ENCODE measurements at places on chromosomes 7 and 10.

GRCh38 chr7:51376420-51377092, 59.9 kb upstream of the COBL start:
- no peak for DNase-seq

- no peak for DNase-seq
Measured at GRCh38 chr10:103855852-103856796, 748 bp upstream of the SH3PXD2A start.

DNA sequence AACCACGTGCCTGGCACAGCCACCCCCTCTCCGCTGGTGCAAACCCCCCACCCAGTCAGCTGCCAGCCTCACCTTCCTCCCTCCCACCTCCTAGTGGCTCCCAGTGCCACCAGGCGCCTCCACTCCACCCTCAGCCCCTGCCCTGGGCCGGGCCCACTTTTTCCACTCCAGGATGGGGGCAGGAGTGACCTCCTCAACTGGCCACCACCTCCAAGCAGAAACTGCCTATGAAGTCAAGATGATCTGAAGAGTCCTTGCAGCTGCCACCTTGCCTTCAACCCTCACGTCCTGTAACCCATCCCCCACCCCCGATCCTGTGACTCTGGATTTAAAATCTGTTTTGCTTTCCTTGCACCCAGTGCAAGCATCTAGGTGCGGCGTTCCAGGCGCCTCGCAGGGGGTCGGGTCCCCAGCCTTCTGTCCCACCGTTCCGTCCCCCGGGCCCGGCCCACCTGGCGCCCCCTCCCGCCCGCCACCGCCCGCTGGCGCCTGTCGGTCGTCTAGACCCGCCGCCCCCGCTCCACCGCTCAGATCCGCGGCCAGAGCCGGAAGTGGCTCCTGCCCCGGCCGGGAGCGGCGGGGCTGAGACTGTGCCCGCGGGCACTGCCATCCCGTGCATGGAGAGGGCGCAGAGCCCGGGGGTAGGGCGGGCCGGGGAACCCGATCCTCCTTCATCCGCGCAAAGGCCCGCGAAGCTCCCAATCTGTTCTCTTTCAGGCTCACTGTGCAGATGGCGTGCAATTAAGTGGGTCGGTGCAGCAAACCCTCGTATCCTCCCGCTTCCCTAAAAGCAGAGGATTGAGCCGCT, 51.2 kb upstream of the GTF2I start:
- no peak for DNase-seq

DNA sequence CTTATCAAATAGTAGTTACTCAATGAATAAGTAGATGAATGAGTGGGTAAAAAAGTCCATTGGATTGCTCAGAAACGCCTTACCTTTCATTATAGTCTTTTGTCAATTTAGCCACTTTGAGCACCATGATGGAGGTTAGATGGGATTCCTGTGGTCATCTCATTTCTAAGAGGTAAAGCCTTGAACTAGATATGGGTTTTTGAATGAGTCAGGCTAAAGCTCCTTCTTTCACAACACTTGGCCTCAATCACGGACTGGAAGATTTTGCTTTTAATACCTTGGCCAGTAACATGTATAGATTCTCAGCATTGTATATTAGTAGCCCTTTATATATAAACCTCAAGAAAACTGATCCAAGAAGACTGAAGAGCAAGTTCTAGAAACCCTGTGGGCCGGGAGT, 99.7 kb upstream of the CCDC6 start:
- DNase-seq = no peak

GRCh38 chr7:16344927-16345326, 76.4 kb downstream of the CRPPA start:
- no peak for DNase-seq

DNA sequence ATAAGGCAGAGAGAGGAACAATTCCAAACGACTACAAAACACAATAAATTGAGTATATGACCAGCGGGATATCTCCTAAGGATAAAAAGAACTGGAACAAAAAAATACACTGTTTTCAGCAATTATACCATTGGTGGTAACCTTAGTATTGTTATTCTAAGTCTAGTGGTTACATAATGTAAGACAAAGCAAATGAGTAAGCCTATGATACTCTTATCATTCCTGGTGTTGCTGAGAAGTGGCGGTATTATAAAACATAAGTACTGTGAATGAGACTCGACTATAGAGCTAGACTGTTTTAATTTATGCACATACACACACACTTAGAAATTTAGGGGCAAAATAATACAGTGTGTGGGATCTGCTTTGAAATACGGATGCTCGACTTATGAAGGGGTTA, 107.7 kb downstream of the NRBF2 start:
- no peak for DNase-seq

- DNase-seq = no peak
Measured at GRCh38 chr10:48842231-48842630, 97.4 kb downstream of the LRRC18 start.

DNA sequence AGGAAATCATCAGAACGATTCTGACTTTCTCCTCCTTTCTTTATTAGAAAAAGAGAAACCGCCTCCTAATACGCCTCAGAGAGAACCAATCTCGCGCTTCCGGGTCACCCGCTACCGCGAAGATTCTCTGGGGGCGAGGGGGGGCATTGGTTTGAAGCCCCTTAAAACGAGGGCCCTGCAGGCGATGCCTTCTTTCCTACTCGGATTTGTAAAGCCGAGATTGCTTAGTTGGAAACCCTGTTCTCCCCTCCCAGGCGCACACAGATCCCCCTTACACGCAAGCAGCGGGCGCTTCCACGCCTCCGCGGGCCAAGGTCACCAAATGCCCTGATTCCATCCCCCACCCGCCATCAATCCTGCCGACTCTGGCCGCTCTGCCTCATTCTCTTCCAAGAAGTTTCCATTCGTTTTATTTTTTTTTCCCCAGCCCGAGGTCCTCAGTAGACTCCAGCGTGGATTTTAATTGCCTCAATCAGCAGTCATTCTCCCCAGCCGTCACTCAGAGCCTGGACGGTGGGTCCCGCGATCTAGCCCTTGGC, 1.1 kb upstream of the GAD2 start:
- DNase-seq = no peak

GRCh38 chr10:102773986-102774385, 30.2 kb downstream of the WBP1L start:
- DNase-seq = peak; percentile 72

DNA sequence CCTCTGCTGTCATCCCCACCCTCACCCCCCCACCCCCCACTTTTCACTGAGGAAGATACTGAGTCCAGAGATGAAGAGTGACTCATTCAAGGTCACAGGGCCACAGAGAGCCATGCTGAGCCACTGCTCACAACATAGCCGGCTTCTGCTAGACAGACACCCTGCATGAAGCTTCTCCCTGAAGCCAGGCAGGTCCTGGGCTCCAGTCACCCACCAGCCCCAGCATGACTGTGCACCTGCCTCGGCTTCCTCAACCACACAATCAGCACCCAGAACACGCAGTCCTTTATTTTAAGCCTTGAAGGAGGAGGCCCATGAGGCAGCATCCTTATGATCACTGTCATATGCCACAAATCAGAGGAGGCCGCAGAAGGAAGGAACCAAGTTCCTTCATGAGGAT, 19.2 kb upstream of the PRKAG2 start:
- DNase-seq = no peak

All from right atrium auricular region (tissue), 2 donors.